ENCODE measurements at places on chromosomes 3 and 15.

- DNase-seq, result no peak
These were observed 108.2 kb downstream of the ULK4 start for GRCh38 chr3:41853540-41854196.

GRCh38 chr3:16183601-16184270, 9.3 kb downstream of the GALNT15 start:
- no peak for DNase-seq

GRCh38 chr3:136211547-136211946, 15.4 kb upstream of the MSL2 start:
- DNase-seq, result no peak

DNA sequence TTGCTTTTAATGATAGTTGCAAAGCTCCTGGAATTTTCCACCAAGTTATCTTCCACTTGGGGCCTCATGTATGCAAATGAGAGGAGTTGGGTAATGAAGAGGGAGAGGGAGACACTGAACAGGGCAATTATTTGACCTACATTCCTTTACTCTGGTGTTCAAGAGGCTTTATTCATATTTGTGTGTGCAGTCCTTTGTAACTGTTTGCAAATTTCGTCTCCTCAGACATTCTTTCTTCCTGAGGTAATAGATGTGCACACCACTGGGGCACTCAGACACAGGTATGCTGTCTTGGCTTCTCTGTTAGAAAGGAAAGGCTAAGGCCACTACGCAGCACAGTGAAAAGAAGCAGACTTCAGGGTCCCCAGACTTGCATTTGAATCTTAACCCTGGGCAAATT, 189.7 kb upstream of the IL12A start:
- DNase-seq, result no peak

DNA sequence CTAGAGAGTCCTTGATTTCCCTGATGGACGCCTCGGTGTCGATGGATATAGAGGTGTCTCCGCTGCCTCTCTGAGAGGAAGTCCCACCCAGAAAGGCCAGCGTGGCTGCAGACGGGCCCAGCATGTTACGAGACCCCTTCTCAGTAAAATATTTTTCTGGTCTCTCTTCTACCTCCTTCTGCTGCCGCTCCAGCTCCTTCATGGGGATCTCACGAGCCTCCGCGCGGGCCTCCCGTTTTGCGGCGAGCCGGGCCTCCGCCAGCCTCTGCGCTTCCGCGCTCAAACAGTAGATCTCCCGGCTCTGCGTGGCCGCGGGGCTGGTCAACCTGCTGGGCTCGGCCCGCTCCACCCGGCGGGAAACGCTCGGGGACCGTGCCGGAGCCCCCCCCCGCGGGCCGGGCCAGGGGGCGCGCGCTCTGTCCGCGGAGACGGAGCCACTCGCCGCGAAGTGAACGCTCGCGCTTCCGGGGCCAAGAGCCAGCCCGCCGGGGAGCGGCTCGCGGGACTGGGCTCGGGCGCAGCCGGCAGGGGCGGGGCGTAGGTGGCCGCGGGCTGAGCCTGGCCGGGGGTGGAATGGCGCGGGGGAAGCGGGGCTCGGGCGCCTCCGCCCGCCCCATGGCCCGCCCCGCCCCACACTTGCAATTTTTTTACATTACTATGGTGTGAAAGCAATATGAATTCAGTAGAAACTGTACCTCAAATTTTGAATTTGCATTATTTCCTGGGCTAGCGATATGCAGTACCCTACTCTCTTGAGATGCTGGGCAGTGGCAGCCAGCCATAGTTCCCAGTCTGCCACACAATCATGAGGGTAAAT, 10.2 kb upstream of the KCNMB3 start:
- DNase-seq, result peak; percentile 56
